Astrocyte (in vitro differentiated cells and primary cell): ENCODE measurements at places on chromosomes 6 and 20. TPM values are rescaled to one million over a fixed set of nuclear protein-coding genes. Genes with fewer than 3 reads are reported as not detected.

Gene LY6G6F
- not detected in 2 replicates for total RNA-seq

Gene LTB
- total RNA-seq: 0.26 and 0.52 TPM in 2 replicates

Gene FAXC
- 7.4 and 9.9 TPM in 2 replicates for total RNA-seq

Gene CLVS2
- not detected in 2 replicates for total RNA-seq

Gene AMD1
- 67.1 and 71.6 TPM in 2 replicates for total RNA-seq

Gene TUBB2B
- total RNA-seq: 124 and 144 TPM in 2 replicates

Gene LHFPL5
- not detected in 2 replicates for total RNA-seq

Gene MEP1A
- not detected in 2 replicates for total RNA-seq

Gene BANF2
- not detected in 2 replicates for total RNA-seq

Gene HCRTR2
- 0.23 and 0.36 TPM in 2 replicates for total RNA-seq

Gene NOTCH4
- 0.57 and 0.60 TPM in 2 replicates for total RNA-seq

Gene PAK5
- 0.16 and 0.19 TPM in 2 replicates for total RNA-seq

Gene TMEM74B
- 2.1 and 2.4 TPM in 2 replicates for total RNA-seq

Gene KHDRBS2
- total RNA-seq: not detected in 2 replicates

Gene KIF6
- 1.2 and 2.0 TPM in 2 replicates for total RNA-seq

Gene HSPA12B
- total RNA-seq: not detected in 2 replicates

Gene SLC35F1
- total RNA-seq: 0.72 and 1.0 TPM in 2 replicates

Gene HEY2
- total RNA-seq: 1.0 and 2.4 TPM in 2 replicates

Gene HLA-DRA
- not detected in 2 replicates for total RNA-seq

Gene AFG1L
- 6.4 and 7.9 TPM in 2 replicates for total RNA-seq

Gene GPR63
- total RNA-seq: 1.6 and 1.8 TPM in 2 replicates

Gene PSORS1C2
- total RNA-seq: not detected in 2 replicates

Gene ANKEF1
- total RNA-seq: 2.6 and 3.4 TPM in 2 replicates

Gene PPP1R10
- 64.6 and 69.1 TPM in 2 replicates for total RNA-seq

Gene SNPH
- total RNA-seq: 7.8 and 7.9 TPM in 2 replicates

Gene OPRM1
- total RNA-seq: not detected in 2 replicates

Gene TOX2
- 0.16 TPM in 1 of 2 replicates, not detected in the other for total RNA-seq

Gene STMND1
- 0.16 TPM in 1 of 2 replicates, not detected in the other for total RNA-seq

Gene CTCFL
- total RNA-seq: not detected in 2 replicates

Gene L3MBTL3
- total RNA-seq: 19.2 and 22.2 TPM in 2 replicates

Gene FAM110A
- total RNA-seq: 1.2 and 1.4 TPM in 2 replicates

Gene VGLL2
- 1.2 and 1.7 TPM in 2 replicates for total RNA-seq

Gene FRMD1
- not detected in 2 replicates for total RNA-seq

Gene GNAS-AS1
- total RNA-seq: 2.8 and 3.8 TPM in 2 replicates

Gene GJA10
- not detected in 2 replicates for total RNA-seq

Gene EPB41L2
- 120 and 136 TPM in 2 replicates for total RNA-seq

Gene LSM2
- 43.8 and 44.0 TPM in 2 replicates for total RNA-seq
